Activated naive CD4-positive, alpha-beta T cell treated with anti-CD3 and anti-CD28 coated beads, Interleukin-2, amount 50 U/mL, for 72 hours (primary cell): ENCODE measurements at places on chromosomes 12 and 14.

DNA sequence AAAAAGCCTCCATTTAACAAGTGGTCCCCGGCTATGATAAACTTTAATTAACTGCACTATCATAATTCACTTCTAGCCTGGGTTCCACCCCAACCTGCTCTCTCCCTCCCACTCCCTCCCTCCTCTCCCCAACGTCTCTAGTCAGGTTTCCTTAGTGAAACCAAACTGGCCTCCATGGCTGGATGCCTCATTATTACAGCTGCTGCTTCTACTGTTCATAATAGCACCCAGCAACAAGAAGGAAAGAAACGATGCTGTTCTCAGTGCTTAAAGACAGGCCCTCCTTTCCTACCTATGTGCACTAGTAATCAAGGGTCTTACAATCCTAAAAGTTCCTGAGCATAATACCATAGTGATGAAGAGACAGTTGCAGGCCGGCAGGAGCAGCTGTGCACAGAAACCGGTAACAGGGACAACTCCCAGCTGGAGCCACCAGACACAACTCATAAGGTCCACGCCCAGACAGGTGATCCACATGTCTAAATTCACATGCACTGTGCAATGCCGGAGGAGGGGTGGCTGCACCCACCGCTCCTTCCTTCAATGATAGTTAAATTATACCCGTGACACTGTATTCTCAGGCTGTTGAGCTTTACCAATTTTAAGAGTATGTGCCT, 6.2 kb downstream of the IRF2BPL start:
- DNase-seq, result no peak

DNA sequence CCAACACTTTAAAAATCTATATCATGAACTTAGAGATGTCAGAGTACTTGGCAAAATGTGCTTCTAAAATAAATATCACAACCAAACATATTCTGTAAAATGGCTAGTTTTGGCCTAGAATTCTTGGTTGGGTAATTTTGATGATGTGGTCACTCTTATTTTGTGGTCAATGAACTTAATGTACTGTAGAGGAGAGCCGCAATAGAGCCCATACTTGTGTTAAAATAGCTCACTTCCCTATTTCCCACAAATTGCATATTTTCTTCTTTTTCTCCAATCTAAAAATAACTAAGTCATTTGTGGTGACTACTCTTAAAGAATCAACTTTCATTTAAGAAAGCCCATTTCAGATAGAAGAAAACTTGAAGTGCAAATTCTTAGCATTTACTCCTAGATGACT, 619.4 kb downstream of the CCER1 start:
- DNase-seq, result no peak

DNA sequence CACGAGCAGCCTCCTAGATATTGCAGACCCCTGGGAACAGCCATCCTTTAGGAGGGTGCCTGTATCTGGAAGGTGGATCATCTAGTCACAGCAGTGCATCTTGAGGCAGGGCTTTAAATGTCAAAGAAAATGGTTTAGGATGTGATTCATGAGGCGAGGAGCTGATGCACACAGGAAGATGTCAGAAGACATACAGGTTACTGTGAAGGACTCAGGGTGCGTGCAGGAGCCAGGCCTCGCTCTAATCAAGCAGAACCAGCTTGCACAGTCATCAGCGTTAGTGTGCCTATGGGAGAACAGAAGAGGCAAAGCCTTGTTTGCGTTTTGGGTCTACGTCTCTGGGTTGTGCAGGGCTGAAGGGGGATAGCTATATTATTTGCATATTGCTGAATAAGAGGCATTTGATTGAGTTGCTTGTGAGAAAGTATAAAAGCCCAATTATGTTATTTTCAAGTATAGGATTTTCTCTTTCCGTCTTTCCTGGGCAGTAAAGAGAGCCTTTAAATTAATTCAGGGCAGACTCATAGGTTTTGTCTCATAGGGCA, 77.3 kb upstream of the RPH3A start:
- DNase-seq, result no peak

DNA sequence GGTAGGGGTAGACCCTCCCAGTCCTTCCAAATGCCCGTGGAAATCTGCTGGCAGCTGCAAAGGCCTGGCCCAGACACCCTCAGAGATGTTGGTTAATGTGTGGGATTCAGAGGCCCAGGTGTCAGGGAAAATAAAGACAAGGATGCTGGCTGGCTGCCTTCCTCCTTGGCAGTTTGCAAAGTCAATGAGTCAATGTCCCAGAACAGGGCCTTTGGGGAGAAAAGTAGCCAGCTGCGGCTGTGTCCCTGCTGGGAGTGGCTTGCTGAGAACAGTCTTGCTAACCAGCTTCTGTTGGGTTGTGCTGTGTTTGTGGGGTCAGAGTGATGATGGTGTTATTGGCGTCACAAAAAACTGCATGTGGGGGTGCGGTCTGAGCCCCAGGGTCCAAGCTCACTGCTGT, 29.2 kb downstream of the GLRX5 start:
- DNase-seq, result no peak

GRCh38 chr12:57096099-57096572, 7.2 kb downstream of the NAB2 start:
- DNase-seq, result no peak

- no peak for DNase-seq
Observed at GRCh38 chr12:5230861-5231260, 187.2 kb downstream of the KCNA5 start.

DNA sequence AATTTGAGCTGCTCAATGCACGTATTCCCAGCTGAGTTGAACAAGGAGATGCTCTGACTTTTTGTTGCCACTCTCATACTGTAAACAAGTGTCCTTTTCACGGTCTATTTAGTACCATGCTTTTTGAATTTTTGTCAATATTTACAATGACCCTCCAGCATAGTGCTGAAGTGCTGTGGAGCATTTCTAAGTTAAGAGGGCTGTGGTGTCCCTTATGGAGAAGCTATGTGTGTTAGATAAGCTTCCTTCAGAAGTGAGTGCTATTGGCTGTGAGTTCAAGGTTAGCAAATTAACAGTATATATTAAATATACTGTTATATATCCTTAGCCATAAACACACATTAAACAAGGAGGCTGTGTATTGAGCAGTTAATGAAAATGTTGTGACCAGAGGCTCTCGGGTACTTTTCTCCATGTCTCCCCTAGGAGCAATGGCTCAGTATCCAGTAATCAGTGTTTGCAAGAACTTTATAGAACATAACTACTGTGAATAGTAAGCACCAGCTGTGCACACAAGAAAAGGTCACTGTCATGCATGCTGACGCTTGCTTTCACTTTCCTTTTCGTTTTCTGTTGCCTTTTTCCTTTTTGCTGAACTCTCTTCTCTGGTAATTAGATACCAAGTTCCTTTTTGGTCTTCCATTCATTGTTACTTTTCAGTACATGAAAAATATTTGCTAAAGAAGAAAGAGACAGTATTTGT, 187.2 kb upstream of the NEDD1 start:
- no peak for DNase-seq

GRCh38 chr14:105745433-105746123, 219.2 kb downstream of the TMEM121 start:
- no peak for DNase-seq
